ENCODE measurements at places on chromosomes 2 and 18.

DNA sequence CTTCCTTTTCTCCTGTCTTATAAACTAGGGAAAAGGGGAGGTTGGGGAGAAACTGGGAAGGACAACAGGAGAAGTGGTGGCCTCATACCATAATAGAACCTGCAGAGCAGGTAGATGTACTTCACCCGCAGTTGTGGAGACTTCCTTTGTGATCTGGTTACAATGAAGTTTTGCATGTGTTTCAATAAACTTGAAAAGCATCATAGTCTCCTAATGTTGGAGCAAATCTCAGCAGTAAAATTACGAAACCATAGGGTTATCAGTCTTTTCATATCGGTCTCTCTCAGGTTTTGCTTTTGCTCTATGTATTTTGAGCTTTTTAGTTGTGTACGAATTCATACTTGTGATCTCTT lies 30.5 kb downstream of the ANO7 start:
- DNase-seq, result no peak

GRCh38 chr18:55268151-55268601 lies 308.9 kb upstream of the CCDC68 start:
- peak; percentile 44 for DNase-seq

- no peak for DNase-seq
These were observed 17.8 kb downstream of the IGFBP5 start for GRCh38 chr2:216677439-216678097.

DNA sequence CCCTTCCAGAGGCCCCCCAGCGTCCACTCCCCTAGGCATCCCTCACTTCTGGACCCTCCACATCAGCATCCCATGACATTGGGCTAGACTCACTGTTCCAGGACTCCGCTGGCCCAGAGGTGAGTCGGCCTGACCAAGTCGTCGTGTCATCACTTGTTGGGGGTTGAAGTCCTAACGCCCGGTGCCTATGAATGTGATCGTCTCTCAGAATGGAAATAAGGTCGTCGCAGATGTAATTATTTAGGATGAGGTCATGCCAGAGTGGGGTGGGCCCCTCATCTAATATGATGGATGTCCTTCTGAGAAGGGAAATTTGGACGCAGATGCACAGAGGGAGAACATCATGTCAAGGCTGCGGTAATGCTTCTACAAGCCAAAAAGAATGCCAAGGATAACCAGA lies 142.7 kb downstream of the AGAP1 start:
- no peak for DNase-seq

GRCh38 chr18:59725142-59725541 lies 27.9 kb upstream of the CCBE1 start:
- DNase-seq, result no peak

GRCh38 chr2:97766567-97766966 lies 53.2 kb downstream of the ZAP70 start:
- DNase-seq, result no peak

DNA sequence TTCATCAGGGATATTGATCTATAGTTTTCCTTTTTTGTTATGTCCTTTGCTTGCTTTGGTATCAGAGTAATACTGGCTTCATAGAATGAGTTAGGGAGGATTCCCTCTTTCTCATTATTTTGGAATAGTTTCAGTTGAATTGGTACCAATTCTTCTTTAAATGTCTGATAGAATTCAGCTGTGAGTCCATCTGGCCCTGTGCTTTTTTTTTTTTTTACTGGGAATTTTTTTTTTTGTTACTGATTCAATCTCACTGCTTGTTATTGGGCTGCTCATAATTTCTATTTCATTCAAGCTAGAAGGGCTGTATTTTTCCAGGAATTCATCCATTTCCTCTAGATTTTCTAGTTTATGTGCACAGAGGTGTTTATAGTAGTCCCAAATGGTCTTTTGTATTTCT lies 103.9 kb downstream of the RND3 start:
- no peak for DNase-seq

DNA sequence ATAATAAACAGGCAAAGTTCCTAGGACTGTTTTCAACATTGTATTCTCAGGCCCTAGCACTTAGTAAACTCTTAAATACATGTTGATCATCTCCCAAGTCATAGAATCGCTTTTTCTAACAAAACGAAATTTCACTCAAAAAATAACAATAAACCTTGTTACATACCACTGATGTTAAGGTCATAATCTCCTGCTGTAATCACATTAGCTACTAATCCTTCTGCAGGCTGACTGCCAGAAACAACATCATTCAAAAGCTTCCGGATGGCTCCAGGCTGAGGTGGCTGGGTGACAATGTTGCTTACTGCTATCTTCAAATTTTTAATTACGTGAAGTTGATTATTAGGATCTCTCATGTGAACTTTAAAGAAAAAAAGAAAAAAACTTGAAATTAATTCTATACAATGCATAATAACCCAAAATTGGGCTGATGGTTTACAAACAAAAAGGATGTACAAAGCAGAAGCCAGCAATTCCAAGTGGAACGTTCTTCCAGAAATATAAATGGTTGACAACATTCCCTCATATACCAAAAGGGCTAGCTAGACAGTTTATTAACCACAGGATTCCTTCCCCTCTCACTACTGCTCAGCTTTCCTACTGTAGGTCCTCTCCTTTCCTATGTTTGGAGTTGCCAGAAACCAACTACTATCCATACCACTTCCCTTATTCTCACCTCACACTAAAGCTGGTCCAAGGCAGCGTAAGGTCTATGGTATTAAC lies 11.6 kb downstream of the TRAPPC8 start:
- DNase-seq, result no peak

DNA sequence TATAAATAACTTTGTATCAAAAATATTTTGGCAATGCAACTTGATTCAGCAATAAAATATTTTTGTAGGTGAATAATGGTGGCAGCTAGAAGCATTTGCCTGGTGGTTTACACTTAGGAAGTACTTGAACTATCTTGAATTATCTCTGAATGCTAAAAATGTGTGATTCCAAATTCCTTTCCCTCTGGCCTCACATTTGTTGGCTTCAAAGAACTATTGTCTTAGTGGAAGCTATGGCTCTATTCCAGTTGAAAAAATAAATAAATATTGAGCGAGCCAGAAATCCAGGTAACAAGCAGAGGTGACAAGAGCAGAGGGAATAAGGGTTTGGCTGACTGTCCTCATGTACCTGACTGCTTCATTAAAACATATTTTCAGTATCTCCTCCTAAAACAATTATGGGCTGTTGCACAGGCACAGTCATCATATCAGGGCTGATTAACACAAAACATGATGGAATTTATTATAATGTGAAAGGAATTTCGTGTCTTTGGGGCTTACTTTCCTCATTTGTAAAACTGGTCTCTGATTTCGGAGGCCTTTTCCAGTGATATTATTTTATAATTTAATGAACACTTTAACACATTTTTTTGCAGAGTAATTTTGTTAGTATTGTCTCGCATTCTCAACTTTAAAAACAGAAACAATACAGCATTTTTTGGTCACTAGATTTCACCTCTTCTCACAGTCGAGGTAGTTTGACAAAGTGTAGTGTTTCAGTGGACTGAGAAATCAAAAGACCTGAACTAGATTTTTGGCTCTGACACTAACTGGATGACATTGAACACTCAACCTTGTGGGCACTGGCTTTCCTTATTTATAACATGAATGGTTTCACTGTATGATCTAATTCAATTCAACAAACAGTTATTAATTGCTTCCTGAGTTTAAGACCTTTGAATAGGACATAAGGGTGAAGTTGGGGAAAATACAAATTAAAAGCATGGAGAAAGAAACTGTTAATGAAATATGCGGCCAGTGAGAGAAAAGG lies 7.8 kb upstream of the CAVIN2 start:
- DNase-seq, result no peak

Measured in GM20000 (cell line).